ENCODE measurements at places on chromosomes 4 and X.

DNA sequence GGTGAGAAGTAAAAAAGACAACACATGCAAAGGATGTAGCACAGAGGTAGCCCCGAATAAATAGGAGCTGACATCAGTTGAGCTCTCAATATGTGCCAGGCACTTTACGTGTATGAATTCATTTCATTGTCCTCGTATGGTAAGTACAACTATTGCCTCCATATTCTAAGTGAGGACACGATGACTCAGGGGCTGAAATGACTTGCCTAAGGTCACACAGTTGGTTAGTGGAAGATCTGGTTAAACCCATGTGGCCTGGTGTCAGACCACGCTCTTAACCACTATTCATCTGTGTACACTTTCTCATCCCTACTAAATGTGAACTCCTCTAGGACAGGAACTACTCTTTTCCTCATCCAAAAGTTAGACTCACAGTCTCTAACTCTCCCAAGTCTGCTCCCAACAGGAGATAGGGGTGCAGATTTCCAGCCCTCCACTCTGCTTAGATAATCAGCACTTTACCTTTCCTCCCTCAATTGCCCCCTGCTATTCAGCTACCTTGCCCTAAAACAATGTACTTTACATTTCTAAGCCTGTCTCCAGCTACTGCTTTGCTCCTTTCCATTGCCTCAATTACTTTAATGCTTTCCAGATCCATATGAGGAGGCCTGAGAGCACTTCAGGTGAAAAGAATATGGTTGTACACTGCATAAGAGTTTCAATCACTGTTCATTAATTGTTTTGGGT is 58.8 kb upstream of the LHFPL1 start:
- no peak for DNase-seq

- DNase-seq, result no peak
These were observed 21.1 kb upstream of the ARAF start for GRCh38 chrX:47539860-47540259.

DNA sequence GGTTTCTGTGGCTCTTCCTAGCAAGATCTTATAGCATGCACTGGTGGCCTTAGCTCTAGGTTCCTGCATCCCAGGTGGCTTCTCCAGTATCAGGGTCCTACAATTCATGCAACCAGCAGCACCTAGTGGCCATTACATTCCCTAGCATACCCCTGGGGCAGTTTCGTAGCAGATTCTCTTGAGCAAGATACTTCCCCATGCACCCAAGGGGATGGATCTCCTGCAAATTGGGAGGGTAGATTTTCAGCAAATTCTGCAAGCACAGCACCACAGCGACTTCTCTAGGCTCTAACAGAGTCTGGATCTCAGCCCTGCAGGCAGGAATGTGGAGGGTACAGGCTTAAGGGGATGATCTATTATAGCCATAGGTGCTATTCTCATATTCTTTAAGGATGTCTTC is 13.1 kb upstream of the SLC9B1 start:
- peak; percentile 7 for DNase-seq

DNA sequence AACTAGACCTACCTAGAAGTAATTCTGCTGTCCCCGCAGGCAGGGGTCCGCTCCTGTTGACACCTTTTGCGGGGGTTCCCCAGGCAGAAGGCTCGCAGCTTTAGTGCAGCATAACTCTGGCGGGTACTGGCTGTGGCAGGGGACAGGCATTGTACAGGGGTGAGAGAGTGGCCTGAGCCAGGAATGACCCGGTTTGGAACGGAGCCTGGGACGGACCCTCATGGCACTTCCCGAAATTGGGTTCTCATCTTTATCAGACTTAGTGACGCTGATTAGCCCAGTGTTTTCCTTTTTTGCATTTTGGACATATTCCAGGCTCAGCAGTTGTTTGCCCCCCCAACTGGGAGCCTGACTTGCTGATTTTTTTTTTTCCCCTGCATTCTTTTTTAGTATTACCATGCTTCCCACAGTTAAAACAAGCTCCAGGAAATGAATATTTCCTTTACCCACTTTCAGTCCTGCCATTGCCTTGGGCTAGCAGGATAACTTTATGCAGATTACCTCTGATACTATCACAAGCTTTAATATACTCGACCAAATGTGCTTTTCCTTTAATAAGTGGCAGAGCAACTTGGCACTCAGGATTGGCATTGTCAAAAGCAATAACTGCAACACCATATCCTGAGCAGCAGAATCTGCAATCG is 55.8 kb upstream of the WDR1 start:
- DNase-seq, result no peak

DNA sequence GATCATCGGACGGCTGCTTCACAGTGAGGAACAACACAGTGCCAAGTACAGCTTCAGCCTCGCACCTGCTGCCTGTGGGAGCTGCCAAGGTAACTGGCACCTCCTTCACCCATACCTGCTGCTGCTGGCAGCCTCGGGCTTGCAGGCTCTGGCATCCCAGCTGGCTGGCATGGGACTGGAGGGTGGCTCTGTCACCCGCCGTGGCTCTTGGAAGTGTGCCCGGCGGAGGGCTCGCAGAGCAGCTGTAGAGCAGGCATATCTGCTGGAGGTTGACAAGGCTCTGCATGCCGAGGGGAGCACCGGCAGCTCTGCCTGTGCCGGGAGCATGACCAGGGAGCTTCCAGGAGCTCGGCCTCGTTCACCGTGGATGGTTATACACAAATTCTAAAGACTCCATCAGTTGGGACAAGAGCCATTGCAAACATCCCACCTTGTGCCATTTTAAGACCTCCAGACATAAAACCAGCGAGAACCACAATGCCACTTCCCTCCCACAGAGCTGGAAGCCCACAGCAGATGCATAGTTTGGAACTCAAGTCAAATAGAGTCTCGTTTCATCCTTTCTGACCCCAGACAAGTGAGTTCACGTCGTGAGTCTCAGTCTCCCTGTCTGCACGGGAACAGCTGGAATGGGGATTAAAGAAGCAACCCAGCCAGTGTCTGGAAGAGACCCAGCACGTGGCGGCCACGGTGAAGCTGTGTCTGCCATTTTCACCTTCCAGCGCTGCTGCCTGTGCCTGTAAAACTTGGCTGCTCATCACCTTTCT is 84.3 kb upstream of the PSAPL1 start:
- peak; percentile 78 for DNase-seq

DNA sequence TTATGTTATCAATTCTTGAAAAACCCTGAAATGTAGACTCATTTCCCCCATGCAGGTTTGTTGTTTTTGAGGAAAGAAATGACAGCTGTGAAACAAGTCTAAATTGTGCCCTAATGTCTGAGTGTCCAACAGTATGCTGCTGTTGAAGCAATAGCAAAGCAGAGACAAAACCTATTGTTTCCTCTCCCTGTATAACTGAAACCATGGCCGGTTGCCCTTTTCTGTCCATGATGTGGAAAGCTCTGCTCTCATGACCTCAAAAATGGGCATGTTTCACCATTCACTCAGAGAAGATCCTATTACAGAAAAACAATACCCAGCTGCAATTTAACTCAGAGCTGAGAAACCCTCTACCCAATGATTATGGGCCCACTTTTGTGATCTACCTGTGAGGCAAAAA is 312.6 kb upstream of the FTHL17 start:
- DNase-seq, result no peak

DNA sequence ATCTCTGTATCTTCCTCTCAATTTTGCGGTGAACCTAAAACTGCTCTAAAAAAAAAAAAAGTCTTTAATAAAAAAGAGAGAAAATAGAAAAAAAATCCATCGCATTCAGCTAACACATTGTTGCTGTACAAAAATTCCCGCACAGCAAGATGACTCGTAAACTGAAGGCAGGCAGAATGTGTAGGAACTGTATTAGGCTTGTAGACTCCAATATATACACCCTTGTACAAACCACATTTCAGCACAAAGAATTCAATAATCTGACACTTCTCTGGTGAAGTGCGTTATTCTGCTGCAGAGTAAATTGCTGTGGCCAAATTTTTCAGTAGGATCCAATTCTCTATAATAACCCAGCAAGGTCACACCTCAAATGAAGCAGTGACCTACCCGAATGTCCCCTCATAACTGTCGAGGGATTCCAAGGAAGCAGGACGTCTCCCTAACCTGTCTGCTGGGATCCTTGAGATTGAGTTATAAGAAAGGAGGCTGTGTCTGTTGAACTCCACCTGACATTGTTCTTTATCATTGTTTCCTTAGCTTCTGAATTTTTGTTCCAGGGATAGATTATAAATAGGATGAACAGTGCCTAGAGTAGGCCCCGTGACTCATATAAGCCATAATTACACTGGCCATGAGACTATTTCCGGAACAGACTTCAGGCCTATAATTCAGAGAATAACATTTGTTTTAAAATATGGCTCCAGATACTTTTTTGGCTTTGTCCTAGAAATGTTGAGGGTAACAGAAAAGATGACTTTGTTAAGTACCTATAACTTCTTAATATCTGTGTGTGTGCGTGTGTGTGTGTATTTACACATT is 348.3 kb downstream of the PCDH7 start:
- no peak for DNase-seq

DNA sequence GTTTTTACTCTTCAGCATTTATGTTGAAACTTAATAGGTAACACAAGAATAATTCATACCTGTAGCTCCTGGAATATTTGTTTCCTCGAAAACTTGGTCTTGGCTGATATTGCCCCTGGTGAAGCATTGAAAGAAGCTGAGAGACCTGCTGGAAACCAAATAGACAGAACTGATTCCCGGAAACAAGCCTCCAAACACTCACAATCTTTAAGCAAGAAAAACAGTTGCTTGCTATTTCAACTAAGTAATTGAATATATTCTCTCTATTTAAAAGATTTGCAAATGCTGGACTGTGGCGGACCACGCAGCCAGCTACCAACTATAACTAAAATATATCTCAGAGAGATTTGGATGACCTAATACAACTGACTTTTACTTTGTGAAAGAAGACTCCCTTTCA is 3.6 kb downstream of the PCDH18 start:
- DNase-seq, result no peak

GRCh38 chr4:173436149-173436579 is 37.2 kb upstream of the SCRG1 start:
- DNase-seq, result no peak

DNA sequence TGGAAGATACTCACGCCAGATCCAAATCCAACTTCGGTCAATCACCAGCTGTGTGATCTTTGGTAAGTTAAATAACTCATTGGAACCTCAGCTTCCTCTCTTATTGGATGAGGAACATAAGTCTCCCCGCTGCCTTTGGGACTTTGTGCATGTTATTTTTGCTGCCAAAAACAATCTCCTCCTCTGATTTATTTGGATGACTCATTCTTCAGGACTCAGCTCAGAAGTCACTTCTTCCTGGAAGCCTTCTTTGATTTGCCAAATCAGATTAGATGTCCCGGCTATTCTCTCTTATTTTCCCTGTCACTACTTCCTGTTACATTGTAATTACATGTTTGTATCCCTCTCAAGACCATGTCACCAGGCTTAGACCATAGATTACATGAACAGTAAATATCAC is 138.0 kb upstream of the BOD1L1 start:
- no peak for DNase-seq

DNA sequence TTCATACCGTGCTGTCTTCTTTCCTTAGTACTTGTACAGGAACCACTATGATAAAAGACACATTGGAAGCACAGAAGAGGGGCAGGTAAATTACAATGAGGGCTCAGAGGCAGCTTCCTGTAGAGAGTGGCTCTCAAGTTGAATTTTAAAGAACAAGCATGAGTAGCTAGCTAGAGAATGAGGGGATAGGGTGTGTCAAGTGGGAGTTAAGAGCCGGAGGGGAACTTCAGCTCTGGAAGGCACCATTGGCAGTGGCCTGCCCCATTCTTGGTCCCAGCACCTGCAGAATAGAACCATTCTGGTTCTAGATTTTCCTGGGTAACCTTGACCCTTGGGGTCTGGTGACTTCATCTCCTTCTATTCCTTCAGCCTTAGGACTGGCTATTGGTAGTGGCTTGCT is 34.0 kb upstream of the JADE1 start:
- DNase-seq, result no peak

DNA sequence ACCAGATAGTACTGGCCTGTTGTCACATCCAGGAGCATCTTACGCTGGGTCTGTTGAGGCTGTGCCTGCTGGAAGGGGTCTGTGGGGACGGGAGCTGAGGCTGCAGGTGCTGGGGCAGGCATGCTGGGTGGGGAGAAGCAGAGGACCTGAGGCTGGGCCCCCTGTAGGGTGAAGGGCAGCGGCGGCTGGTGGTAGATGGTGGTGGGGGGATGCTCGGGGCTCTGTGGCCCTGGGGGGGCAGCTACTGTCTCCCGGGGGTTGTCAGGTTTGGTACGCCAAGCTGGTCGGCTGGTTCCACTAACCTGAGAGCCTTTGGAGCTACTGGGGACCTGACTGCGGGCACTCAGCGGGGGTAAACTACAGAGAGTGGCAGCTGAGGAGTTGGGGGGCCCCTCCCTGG is 7.8 kb downstream of the C4orf54 start:
- no peak for DNase-seq

DNA sequence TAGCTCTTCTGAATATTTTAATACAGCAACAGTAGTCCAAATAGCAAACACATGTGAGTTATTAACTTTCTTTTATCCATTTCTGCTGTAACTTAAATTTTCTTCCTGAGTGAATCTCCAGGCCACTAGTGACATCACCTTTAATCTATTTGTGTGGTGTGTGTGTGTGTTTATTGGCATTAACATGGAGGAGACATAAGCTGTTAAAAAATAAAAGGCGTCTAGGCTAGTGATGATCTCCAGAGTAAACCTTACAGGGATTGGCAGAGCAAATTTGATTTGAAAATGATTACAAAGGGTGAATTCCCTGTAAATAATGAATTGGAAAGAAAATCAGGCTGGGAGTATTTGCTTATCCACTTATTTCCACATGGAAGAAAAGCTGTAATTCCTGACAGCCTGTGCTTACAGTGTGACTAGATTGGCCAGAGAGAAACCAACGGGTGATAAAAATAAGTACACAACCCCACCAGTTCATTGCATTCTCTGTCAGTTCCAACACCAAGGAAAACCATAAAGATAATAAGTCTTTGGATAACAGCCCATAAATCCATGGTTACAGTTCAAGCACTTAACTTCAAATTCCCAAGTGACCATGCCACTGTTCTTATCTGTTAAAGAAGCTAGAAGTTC is 186.1 kb downstream of the ENOX2 start:
- no peak for DNase-seq

GRCh38 chrX:115560978-115561604 is at the start of gene PLS3:
PLS3 (plus strand) TSS chrX:115561174; CDS start chrX:115610251, 49,077 bp downstream.
- no peak for DNase-seq

DNA sequence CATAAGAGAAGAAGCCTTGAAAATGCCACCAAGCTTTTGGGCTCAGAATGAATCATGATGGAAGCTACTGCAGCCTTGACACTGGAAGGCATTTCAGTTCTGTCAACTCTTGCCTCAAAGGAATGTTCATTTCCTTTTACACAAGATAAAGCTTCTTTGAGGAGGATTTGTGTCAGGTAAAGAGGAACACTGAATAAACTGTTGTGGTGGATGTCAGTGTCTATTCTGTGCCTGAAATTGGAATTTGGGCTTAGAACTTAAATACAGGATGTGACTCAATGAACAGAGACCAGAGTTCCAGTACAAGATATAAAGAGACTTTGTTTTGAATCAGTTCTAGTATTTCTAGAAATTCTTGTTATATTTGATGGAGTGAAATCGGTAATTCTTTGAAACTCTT is 313.2 kb downstream of the PACRGL start:
- no peak for DNase-seq

- no peak for DNase-seq
These were observed 172.3 kb downstream of the SHROOM3 start for GRCh38 chr4:76607266-76607799.
